ENCODE measurements at places on chromosomes 6 and 20.

DNA sequence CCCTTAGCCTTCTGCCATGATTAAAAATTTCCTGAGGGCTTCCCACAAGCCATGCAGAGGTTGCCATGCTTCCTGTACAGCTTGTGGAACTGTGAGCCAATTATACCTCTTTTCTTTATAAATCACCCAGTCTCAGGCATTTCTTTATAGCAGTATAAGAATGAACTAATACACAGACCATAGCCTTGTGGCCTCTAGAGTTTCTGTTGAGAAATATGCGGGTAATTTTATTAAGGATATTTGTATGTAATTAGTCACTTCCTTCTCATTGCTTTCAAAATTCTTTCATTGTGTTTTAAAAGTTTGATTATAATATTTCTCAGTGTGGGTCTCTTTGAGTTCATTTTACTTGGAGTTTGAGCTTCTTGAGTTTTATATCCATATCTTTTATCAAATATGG, 484.9 kb downstream of the COL12A1 start:
- no peak for DNase-seq

DNA sequence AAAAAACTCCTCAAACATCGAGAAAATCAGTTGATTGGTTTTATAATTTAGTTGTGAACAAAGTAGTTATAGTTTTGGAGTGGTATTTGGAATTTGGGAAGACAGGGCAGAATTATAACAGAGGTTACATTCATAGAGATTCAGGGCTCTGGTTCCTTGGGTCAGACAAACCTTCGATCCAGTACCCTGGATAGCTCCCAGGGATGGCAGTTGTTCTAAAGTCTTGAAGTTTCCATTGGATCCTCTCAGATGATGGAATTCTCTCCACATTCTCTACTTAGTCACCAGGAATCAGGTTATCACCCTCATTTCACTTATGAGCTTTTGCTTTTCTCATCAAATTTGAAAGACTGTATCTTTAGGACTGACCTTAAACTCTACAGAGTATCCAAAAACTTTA, 285.1 kb downstream of the CENPW start:
- no peak for DNase-seq

DNA sequence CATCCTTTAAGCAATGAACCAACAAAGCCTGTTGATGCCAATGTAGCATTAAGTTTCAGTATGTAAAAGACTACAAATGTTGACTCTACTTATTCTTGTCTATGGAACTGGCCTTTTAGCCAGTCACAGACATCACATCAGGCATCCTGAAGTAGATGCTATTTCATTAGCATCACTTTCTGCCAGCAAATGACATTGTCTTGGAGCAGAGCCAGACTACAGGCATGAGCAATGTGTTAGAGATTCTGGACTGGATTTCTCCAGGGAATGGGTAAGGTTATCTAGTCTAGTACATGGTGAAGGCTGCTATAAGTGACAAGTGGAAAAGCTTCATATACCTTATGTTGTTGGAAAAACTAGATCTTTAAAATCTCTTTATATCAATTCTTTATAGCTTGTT, 142.9 kb downstream of the ADGRB3 start:
- DNase-seq: no peak

DNA sequence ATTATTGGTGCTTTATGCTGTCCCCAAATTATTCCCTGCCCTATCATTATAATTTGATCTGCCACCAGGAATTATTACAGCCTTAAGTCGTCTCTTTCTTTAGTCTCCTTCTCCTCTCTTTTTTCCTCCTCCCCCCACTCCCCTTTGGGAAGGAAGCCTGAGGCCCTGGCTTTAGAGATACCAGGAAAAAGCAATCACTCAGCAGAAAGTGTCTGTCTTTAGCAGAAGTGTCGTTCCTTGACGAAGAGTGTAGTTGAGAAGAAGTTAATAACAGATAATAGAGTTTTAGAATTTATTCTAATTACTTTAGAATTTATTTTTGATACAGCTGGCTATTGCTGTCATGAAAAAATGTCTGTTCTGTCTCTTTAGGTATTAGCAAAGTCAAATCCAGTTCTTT, 16.5 kb downstream of the LIN28B start:
- no peak for DNase-seq

DNA sequence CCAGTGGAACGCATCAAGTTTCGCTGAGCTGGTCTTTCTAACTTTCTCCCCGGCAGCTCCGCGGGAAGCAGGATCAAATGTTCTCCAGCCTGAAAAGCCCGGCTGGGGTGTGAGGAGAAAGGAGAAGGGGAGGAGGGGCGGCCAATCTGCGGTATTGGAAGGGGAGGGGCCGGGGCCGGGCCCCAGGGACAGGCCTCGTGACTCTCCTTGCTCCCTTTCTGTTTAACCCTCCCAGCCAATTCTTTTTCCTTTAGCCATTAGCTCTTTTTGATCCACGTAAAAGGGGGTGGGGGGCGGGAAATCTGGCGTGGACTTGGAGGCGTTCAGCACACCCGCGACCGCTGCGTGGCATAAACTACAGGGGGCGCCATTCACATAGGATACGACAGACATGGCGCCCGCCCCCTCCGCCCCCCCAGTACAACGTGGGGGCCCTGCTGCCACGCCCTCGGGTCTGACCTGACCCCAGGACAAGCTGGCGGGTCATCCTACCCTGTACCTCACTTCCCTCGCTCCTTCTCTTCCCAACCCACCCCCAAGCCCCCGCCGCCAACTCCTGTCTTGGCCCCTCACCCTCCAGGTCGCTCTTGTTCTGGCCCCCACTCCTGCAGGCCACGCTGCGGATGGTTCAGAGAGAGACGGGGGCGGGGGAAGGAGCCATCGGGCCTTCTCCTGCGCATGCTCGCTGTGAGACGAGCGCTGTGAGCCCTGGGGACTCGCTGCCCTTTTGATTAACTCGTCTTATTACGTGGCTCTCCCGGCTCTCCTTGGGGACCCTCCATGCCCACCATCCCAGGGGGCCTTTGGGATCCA, 7.8 kb upstream of the MDGA1 start:
- DNase-seq: peak; percentile 89

DNA sequence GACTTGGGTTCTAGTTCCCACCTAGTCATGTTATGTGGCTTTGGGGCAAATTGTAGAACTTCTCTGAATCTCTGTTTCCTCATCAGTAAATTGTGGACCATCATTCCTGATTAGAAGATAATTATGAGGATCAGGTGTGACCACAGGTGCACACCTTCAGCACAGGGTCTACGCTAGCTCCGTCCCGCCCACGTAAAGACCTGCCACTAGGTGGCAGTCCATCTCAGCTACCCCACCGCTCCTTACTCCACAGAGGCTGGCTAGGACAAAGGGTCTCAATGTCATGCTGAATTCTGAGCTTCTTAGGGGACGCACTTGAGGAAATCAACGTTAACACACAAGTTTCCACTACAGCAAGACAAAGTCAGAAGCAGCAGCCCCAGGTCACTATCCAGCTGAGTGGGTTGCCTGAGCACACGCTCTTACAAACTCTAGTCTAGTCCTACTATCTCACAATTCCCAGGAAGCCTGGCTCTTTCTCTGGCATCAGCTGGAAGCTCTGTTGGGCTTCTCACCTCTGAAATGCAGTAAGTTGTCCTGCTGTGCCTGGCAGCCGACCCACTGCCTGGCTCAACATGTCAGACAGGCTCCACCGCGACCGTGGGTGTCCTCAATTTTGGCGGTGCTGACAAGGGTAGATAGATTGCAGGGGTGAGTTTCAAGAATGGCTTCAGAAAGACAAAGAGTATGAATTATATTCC, 2.0 kb upstream of the PLCG1 start:
- DNase-seq: peak; percentile 88

DNA sequence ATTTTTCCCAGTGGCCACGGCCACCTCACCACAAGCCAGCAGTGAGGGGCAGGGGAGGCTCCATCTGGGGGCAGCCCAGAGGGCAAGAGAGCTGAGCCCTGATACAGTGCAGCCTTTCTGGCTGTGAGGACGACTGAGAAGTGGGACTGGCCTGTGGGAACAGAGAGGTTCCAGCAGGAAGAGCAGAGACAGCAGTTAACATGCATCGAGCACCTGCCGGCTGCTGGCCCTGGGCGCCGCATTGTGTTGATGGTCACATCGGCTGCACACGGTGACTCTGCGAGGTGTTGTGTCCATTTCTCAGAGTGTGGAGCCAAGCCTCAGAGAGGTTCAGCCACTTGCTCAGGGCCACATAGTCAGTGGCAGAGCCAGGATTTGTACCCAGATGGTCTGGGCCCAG, 9.8 kb downstream of the FOXS1 start:
- DNase-seq: no peak

DNA sequence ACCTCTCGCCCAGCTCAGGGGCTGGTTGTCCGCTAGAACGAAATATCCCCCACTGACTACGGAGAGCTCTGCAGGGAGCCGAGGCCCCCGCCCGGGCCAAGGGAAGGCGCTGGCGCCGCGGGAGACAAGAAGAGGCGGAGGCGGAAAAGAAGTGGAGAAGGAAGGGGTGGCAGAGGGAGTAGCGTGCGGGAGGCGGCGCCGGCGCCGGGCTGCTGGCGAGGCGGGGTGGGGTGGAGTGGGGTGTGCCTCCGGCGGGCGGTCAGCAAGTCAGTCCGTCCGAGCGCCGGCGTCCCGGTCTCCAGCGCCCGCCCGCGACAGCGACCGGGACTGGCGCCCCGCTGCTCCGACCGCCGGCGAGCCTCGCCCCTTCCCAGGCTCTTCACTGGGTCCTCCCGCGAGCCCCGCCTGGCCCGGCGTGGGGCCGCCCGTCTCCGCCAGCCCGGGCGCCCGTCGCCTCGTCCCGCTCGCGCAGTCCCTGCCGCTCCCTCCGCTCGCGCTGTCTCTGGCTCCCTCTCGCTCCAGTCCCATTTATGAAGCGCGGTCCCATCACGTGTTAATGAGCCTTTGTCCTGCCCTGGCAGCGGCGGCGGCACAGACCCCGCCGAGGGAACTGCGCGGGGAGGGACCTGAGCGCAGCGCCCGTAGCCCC, at the start of gene CNR1:
Gene CNR1, minus strand, starts transcription at position 504 of the 649 bp plus-strand sequence. CDS start 21,073 bp downstream, outside the sequence.
- no peak for DNase-seq

GRCh38 chr6:113219783-113220182, 637.4 kb upstream of the MARCKS start:
- DNase-seq: no peak

DNA sequence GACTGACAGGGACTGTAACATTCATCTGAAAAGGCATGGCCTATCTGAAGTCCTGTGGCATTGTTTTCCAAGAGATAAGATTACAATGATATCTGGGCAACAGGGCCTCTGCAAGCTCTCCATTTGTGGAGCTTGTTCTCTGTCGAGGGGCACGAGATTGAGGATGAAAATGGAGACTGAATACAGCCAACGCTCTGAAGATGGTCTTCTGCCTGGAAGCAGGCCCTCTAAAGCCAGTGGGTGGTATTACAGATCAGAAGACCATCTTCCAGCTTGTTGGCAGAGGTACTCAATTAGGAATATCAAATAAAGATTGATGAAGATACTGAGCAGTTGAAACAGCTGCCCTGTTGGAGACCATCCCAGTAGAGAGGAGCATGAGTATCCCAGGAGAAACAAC, 288.2 kb downstream of the CENPW start:
- no peak for DNase-seq

GRCh38 chr6:154113392-154113791, 74.4 kb downstream of the OPRM1 start:
- DNase-seq: no peak

GRCh38 chr6:105094133-105094640, 85.6 kb downstream of the POPDC3 start:
- DNase-seq: no peak

DNA sequence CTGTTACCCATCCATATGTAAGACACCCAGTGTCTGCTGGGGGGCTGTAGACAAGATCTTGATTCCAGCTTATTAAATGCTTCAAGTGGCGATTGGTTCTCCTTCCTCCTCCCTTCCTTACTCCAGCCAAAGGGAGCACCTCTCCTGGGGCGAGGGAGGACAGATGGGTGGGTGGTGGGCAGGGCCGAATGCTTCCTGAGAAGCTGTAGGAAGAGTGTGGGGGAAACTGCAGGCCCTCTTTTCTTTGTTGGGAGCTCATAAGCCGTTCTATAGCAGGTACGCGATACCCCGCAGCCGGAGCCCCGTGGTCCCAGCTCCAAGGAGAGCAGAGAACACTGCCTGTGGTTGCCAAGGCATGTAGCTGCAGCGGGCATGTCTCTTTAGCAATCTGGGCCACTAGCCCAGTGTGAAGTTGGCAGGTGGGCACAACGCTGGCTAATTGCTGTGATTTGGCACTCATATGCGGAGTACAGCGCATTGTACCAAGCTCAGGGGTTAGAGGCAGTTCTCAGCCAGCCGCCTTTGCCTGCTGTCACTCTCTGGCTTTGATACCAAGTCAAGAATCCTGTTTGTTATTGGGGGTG, 14.7 kb upstream of the KCNG1 start:
- no peak for DNase-seq

DNA sequence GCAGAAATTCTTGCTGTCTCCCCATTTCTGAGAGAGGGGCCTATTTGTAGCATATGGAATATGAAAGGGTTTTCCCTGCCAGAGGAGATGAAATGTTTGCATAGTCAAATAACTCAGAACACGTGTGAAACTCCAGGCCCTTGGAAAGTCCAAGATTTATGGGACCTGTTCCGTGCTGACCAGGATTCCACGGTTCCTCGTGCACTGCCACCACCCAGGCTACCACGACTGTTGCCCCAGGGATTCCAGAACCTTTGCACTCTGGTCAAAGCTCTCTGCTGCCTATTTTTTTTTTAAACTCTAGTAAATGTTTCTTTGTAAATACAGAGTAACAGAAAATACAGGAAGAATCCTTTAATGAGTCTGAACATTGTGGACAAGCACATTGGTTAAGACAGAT, 35.0 kb downstream of the MYLK4 start:
- no peak for DNase-seq

DNA sequence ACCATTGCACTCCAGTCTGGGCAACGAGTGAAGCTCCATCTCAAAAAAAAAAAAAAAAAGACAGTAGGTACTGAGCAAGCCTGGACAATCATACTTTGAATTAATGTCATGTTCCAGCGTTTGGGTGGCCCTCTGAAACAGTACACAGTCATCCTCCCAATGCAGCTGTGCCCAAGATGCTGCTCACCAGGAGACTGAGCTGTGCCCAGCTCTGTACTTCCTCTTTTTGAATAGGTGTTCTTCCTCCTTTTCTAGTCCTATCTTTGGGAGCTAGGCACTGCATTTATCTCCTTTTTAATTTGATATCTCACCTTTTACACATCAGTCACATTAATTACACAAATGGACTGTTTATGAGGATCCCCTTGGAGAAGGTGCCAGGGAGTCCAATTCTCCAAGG, 101.5 kb downstream of the RPP40 start:
- DNase-seq: no peak

DNA sequence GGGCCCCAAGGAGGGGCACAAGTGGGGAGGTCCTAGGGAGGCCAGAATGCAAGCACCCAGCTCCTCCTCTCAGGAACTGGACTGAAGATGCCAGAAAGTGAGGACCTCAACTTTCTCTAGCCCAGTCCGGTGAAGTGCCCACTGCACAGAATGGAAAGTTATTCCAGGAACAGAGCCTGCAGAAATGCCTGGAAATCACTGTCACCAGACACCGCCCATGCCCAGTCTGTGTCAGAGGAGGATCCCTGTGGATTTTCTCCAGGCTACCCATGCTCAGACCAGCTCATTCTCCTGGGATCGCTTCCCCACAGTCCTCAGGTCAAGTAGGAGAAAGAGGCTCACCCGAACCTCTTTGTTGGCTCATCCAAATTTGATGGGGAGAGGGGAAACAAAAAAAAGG, 6.5 kb downstream of the PRPH2 start:
- peak; percentile 16 for DNase-seq

- DNase-seq: no peak
Measured at GRCh38 chr6:140858381-140858971, 1274.2 kb upstream of the GJE1 start.
